ENCODE measurements at places on chromosomes 3 and 15. TPM values are rescaled to one million over a fixed set of nuclear protein-coding genes. Genes with fewer than 3 reads are reported as not detected.

The CFAP91 gene
- 25.5 TPM for polyA plus RNA-seq

The ITIH1 gene
- 0.48 TPM for polyA plus RNA-seq

The IFT80 gene
- polyA plus RNA-seq = 52.0 TPM

The ANKRD63 gene
- 0.14 TPM for polyA plus RNA-seq

The OR5H15 gene
- not detected for polyA plus RNA-seq

DNA sequence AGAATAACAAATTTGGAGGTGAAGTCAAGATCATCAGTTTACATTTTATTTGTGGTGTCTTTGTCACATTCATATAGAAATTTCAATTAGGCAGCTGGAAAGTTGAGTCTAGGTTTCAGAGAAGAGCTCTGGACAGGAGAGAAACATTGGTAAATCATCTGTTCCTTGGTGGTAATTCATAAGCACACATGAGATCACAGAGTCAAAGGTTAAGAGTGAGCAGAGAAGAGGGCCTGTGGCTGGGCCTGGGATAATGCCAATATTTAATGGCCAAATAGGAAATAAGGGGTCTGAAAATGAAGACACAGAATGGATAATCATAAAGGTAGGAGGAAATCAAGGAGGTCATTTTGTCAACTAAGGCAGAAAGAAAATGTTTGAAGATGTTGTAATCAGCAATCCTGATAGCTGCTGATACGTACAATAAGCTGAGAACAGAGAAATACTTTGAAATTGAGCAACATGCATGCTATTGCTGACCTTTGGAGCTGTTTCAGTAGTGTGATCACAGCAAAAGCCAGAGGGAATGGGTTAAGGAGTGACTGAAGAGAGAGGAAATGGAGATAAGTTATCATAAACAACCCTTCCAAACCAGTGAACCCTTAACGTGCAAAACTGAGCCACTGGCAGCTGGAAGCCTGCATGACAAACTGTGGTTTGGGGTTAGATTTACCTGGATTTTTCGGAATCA lies 692.8 kb downstream of the AGBL1 start:
- no peak for DNase-seq

DNA sequence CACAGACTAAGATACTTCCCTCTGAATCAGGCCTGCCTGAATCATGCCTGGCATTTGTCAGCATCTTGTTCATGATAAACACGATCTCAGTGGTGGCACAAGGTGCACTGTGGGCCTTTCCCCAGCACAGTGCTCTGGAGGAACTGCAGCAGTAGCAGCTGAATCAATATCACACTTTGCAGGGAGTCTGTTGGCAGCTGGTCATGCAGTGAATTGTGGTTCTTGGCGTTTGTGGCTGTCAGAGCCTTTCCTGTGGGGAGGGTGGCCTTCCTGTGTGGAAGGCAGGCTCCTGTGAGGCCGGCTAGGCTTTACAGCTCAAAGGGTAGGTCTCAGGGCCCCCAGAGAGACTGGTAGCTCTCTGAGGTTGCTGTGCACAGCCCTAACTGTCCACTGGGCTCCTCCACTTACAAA lies 54.4 kb upstream of the TLE3 start:
- no peak for DNase-seq

- no peak for DNase-seq
Measured at GRCh38 chr3:128935922-128936321, 56.5 kb downstream of the ACAD9 start.

DNA sequence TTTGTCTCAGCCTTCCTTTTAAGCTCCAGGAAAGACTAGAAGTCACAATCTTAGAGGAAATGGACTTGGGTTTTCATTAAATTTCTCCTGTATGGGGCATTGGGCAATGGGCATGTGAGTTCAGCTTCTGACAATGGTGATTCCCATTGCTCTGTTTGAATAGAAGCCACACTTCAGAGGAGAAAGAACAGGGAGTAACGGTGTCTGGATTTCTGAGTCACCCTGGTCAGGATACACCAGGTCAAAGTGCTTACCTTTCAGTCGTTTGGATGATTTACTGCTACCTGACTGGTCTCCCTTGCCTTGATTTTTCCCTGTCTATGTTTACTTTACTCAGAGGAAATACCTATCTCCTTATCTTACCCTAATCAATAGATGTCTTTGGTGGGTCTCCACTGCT lies 111.7 kb upstream of the VEPH1 start:
- DNase-seq = no peak

- no peak for DNase-seq
Measured at GRCh38 chr3:23376516-23377248, 173.6 kb downstream of the UBE2E2 start.

The STRIT1 gene
- 1.9 TPM for polyA plus RNA-seq

DNA sequence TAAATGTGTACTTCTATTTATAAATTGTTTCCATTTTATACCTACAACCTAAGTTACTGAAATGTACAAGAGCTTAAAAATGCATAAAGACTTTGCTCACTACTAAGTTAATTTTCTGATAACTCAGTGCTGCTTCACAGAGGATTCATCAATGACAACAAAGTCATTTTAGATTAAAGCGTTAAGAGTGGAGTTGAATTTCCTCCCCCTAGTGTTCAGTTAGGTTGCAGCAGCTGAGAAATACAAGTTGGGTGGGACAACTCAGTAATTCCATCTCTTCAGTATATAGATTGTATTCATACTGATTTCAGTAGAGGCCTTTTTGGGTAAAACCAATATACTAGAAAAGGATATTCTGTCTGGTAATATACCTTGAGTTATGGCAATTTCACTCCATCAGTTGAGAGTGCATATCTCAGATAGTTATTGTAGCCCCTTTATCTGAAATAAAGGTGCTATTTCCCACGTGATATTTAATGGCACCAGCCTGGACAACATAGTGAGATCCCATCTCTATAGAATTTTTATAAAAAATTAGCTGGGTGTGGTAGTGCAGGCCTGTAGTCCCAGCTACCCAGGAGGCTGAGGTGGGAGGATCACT lies 6.9 kb upstream of the RPL35A start:
- DNase-seq = no peak

- no peak for DNase-seq
Measured at GRCh38 chr3:194555175-194556062, 68.6 kb upstream of the ATP13A3 start.

- DNase-seq = no peak
Measured at GRCh38 chr15:68366314-68366713, 65.6 kb downstream of the ITGA11 start.

The CIAO2A gene
- polyA plus RNA-seq = 84.0 TPM

- no peak for DNase-seq
Measured at GRCh38 chr15:90902840-90903732, at the start of gene MAN2A2. Gene MAN2A2, plus strand, starts transcription at chr15:90903302. Its CDS starts 906 bp downstream, at chr15:90904208.

- DNase-seq = peak; percentile 17
Measured at GRCh38 chr15:44066211-44066827, 128.8 kb downstream of the FRMD5 start.

The SYNM gene
- polyA plus RNA-seq = 1.9 TPM

DNA sequence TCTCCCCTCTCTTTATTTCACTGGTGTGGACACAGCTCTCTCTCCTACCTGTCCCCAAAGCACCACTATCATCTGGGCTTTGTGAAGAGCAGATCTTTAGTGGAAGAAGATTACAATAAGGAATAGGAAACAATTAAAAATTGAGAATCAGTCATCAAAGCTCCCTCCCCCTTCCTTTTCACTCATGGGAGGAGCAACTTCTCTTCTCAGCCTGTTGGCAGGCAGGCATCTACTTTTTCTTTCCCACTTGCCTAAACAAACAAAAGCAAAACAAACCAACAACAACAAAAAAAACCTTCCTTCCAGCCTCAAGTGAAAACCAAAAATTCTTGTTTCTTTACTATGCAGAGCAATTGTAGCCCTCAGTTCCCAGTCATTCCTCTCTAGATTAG lies 125.5 kb upstream of the BHLHE40 start:
- DNase-seq = no peak

The LPP gene
- polyA plus RNA-seq = 26.1 TPM

GRCh38 chr15:66875588-66876420 lies 173.8 kb downstream of the SMAD6 start:
- no peak for DNase-seq

DNA sequence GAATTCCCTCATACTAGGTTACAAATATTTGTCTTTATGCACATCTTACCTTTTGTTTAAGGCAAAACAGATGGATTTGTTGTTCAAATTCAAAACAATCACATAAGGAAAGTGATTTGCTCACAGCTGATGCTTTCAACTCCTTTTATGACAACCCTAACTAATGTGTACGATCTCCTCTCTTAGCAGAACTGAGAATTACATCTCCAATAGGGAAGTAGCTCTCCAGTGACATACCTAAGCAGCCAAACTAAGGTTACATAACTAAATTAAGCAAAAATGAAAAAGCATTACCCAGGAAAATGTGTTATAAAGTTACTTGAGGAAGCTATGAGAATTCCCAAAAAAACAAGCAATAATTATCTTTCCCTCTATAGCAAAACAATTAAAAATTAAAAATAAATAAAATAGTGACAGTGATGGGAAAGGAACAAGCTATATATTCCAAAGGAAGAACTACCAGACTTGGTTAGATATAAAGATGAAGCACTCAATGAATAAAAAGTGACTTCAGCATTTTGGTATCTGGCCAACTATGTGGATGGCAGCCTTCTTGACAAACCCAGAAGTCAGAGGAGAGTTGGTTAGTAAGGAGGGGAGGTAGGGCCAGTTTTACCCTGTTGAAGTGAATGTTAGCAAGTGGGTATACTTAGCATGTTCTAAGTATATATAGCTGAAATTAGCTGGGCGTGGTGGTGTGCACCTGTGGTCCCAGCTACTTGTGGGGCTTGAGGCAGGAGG lies 32.4 kb downstream of the PEAK1 start:
- no peak for DNase-seq

DNA sequence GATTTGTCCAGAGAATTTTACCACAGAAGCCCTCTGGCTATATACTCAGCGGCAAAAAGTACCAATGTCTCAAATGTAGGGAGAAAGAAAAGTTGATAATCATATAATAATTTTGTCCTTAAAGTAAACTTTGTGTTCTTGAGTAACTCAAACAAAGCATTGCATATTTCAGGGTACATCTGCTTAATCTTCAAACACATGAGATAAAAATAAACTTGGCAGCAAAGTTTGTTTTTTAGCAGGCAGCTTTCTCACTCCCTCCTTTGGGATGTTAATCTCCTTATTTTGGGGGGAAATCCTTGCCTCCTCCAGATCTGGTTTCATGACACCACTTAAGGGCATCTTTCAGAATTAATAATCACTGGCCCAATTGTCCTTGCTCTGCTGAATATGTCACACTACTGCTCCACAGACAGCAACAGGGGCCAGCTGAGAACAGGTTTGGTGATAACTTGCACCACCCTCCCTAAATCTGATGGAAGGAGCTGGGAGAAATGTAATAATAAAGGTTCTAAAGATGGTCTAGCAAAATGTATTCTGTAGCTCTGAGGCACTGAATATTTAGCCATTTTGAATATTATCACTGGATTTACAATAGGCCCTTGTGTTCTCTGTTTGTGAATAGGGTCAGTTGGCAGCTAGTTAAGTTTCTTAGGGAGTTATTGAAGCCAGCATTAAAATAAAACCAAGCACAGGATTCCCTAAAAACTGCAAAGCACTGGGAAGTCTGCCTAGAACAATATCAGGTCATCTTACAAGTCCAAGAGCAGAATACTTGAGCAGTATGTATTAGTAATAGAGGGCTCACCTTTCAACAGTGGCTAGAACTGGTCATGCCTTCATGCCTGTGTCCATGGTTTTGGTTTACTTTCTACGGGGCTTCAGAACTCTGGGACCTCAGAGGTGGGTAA lies 79.2 kb downstream of the EFL1 start:
- no peak for DNase-seq

The SLC28A1 gene
- 5.3 TPM for polyA plus RNA-seq

The VWA5B2 gene
- 1.3 TPM for polyA plus RNA-seq

- no peak for DNase-seq
Measured at GRCh38 chr15:66276546-66276945, 16.8 kb upstream of the DIS3L start.

DNA sequence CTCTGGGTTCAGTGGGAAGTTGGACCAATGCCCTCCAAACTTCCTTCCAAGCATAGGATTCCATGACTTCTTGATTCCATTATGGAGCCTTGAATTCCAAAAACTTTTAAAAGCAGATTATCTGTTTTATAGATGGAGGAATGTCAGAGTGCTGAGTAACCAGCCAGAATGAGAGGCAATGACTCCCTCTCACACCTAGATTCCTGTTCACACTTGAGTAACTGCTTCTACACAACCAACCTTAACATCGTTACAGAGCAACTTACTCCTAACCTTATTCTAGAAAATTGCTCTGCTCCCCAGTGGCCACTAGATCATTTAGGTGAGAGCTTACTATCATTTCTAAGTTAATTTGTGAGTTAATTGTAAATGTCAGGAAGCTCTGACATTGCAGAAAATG lies 24.2 kb upstream of the NR2F2 start:
- no peak for DNase-seq

DNA sequence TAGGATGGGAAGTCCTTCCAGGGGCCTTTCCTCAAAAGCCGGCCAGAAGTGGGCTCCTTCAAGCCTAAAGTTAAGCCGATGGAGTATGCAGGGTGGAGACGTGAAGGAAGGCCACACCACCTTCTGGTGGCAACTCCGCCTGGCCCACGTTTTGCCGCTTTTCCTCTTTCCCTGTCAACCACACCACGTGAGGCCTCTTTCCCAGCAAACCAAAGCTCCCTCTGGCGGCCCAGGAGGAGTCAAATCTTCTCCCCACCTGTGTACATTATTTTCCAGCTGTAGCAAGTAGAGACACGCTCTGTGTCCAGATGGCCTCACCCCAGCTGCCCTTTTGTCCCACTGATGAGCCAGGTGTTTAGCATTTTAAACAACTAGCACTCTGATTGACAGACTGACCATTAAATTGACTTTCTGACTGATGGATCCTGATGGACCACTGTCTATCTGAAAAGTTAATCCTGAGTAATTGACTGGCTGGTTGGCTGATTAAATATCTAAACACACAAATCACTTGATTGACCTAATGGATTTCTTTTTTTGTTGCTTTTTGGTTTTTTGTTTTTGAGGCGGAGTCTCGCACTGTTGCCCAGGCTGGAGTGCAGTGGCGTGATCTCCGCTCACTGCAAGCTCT lies 59.6 kb upstream of the ZBTB38 start:
- DNase-seq = no peak

- no peak for DNase-seq
Measured at GRCh38 chr3:88076712-88077111, 17.7 kb downstream of the ZNF654 start.

DNA sequence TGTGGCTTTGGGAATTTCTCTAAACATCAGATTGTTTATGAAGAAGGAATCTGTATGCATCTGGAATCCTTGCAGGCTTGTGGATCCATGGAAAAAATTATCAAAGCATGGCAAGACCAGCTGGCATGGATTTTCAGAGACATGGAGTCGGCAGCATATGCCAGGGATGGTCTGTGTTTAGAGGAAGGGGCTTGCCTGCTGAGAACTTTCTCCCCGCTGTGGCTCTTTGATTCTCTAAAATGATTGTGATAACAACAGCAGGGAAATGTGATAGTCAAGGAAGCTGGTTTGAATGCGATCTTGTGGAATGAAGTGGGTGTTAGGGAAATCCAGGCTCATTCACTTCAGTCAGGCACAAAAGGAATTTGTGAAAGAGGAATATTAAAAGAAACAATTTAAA lies 245.7 kb upstream of the THRB start:
- DNase-seq = no peak

The ATP13A5 gene
- polyA plus RNA-seq = 0.08 TPM

The TTLL13 gene
- polyA plus RNA-seq = 0.39 TPM

All from right renal cortex interstitium (tissue), 3 donors.